ENCODE measurements at places on chromosomes 16 and 17. TPM values are rescaled to one million over a fixed set of nuclear protein-coding genes. Genes with fewer than 3 reads are reported as not detected.

The ERBB2 gene
- total RNA-seq = 3.0 TPM

DNA sequence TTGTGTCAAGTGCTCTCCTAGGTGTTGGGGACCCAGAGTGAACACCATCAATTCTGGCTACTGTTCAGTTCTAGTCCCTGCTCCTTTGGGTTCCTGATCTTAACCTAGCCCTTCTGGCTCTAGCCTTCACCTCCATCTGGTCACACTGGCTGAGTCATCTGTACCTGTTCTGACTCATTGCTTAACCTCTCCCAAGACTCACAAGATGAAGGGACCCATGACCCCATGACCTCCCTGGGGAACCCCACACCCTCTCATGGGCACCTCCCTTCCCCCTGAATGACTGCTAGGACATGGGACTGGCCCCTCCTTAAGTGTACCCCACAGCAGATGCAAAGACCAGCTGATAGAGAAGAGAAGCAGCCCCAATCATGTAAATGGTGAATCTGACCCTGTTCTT is 345.8 kb upstream of the CDH5 start:
- no peaks in the 10 kb centered on the region for H3K27me3 ChIP-seq
- no peaks in the 10 kb centered on the region for H3K36me3 ChIP-seq
- H3K4me1 ChIP-seq = no peaks in the 10 kb centered on the region
- H3K27ac ChIP-seq = no peak overlapping the region
- DNase-seq = no peak
- no peak overlapping the region for H3K4me3 ChIP-seq

The CRISPLD2 gene
- not detected for total RNA-seq

DNA sequence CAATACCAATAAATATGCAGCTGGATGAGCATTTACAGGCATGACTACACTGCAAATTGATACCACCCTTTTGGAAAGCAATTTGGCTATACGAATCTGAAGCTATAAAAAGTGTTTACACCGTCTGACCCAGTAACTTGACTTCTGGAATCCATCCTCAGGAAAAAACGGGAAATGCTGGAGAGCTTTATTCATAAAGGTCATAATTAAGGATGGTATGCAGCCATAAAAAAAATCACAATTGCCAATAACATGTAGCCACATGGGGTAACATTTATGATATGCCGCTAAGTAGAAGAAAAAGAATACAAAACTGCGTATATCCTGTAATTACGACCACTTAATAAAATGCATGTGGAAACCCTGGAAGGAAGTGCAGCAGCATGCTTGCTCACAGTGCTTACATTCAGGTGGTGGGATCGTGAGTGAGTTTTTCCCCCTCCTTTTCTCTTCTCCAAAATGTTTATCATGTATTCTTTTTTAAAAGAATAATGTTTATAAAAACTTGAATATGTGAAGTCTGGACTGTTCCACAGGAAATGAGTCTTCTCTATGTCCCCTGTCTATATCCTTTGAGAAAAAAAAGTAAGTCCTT is 34.2 kb downstream of the COPRS start:
- no peak overlapping the region for H3K27ac ChIP-seq
- no peaks in the 10 kb centered on the region for H3K4me1 ChIP-seq
- no peak overlapping the region for H3K4me3 ChIP-seq
- H3K27me3 ChIP-seq = peaks cover 5% of the 10 kb centered on the region

The RDM1 gene
- total RNA-seq = 1.7 TPM

The IRX5 gene
- 0.16 TPM for total RNA-seq

GRCh38 chr16:84832488-84833143 is 12.8 kb downstream of the CRISPLD2 start:
- no peak for DNase-seq
- H3K27me3 ChIP-seq = peaks cover 8% of the 10 kb centered on the region
- no peaks in the 10 kb centered on the region for H3K36me3 ChIP-seq
- no peak overlapping the region for H3K4me3 ChIP-seq
- H3K4me1 ChIP-seq = no peaks in the 10 kb centered on the region
- H3K27ac ChIP-seq = no peak overlapping the region

The NGFR gene
- total RNA-seq = 0.20 TPM

- H3K27ac ChIP-seq = peak overlapping the region; percentile 95
- H3K27me3 ChIP-seq = no peaks in the 10 kb centered on the region
- peaks cover 64% of the 10 kb centered on the region for H3K4me1 ChIP-seq
- peak overlapping the region; percentile 95 for H3K4me3 ChIP-seq
- DNase-seq = peak; percentile 29
Observed at GRCh38 chr16:29664091-29664921, 1.3 kb downstream of the SPN start.

DNA sequence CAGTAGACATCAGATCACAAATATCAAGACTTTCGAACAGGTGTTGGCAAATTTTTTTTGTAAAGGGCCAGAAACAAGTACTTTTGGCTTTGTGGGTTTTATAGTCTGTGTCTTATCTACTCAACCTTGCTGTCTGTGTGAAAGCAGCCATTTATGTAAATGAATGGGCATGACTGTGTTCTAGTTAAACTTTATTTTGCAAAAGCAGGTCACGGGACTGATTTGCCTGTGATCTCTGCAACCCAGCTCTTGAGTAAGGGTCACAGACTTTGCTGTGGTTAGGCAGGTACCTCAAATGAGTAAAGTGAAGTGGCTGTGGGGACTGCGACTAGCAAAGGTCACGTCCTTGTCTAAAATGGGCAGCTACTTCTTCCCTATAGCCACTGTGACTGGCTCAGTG is 136.5 kb downstream of the FTO start:
- H3K4me1 ChIP-seq = peaks cover 11% of the 10 kb centered on the region
- DNase-seq = no peak
- H3K27ac ChIP-seq = no peak overlapping the region
- H3K4me3 ChIP-seq = no peak overlapping the region
- H3K27me3 ChIP-seq = no peaks in the 10 kb centered on the region

GRCh38 chr17:30278032-30278431 is 13.7 kb downstream of the BLMH start:
- peaks cover 5% of the 10 kb centered on the region for H3K4me1 ChIP-seq
- peaks cover 36% of the 10 kb centered on the region for H3K36me3 ChIP-seq
- no peaks in the 10 kb centered on the region for H3K27me3 ChIP-seq
- H3K4me3 ChIP-seq = no peak overlapping the region
- DNase-seq = no peak

GRCh38 chr16:77434022-77434529 is 758 bp downstream of the ADAMTS18 start:
- no peak for DNase-seq
- H3K27ac ChIP-seq = no peak overlapping the region
- no peak overlapping the region for H3K4me3 ChIP-seq
- no peaks in the 10 kb centered on the region for H3K4me1 ChIP-seq
- no peaks in the 10 kb centered on the region for H3K36me3 ChIP-seq

GRCh38 chr16:87801679-87802259 is 36.0 kb upstream of the KLHDC4 start:
- peaks cover 2% of the 10 kb centered on the region for H3K36me3 ChIP-seq
- H3K27me3 ChIP-seq = no peaks in the 10 kb centered on the region
- no peak overlapping the region for H3K27ac ChIP-seq
- peaks cover 9% of the 10 kb centered on the region for H3K4me1 ChIP-seq
- no peak for DNase-seq
- no peak overlapping the region for H3K4me3 ChIP-seq

DNA sequence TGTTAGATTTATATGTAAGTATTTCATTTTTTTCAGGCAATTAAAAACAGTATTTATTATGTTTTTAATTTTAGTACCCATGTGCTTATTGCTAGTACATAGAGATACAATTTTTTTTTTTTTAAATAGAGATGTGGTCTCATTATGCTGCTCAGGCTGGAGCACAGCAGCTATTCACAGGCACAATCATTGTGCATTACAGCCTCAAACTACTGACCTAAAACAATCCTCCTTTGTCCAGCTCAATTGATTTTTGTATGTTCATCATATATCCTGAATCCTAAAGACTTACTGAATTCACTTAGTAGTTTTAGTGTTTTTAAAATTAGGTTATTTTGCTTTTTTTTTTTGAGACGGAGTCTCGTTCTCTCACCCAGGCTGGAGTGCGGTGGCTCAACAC is 26.3 kb downstream of the SPECC1 start:
- no peak overlapping the region for H3K4me3 ChIP-seq
- no peak for DNase-seq
- no peak overlapping the region for H3K27ac ChIP-seq
- no peaks in the 10 kb centered on the region for H3K36me3 ChIP-seq

The CTRB1 gene
- total RNA-seq = not detected
